ENCODE measurements at places on chromosomes 1 and 21.

DNA sequence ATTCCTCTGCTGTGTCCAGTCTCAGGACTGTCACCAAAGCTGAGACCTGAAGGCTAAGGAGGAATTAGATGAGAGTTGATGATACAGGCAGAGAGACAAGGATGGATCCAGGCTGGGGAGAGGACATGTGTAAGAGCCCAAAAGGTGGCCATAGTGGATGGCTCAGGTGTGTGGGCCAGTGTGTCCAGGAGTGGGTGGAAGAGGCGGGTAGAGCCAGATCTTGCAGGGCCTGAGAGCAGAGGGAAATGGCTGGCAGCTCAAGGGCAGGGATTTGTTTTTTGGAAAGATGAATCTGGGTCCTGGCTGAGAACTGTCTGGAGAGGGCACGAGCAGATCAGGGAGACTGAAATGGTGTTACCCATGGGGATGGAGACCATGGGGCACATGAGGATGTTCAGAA, 38.1 kb downstream of the AZIN2 start:
- no peak for DNase-seq

DNA sequence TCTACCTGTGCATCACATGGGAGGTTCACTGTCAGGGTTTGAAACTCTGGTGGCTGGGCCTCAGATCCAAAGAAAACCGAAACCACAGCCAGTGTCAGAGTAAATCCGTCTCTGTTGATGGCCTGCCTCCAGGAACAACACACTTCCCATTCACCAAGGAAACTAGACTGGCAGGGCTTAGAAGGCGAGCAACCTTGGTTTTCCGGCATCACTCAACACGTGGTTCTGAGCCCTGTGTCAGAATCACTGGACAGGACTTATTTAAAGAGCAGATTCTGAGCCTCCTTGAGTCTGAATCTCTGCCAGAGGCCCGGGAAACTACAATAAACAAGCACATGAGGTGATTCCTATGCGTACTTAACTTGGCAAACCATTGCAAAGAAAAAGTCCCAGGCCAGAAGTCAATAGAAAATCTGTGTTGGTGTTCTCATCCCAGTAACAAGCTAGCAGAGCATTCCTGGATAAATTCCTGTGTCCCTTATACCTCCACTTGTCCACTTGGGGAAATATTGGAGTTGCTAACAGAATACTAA, 70.0 kb downstream of the KCTD3 start:
- no peak for DNase-seq

DNA sequence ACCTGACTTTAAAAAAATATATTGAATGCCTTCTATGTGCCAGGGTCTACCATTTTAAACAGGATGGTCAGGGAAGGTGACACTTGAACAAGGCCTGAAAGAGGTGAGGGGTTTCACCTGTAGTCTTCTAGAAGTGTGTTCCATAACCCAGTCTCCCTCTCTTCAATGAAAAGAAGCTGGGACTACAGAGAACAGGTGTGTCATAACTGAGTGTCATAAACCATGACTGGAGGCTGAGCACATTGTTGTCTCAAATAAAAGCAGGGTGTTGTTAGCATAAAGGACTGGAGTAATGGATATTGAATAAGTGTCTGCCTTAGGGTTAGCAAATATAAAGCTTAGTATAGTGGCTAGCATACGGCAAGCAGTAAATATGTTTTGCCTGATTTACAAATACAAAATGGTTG, 65.4 kb downstream of the SYDE2 start:
- DNase-seq = no peak

DNA sequence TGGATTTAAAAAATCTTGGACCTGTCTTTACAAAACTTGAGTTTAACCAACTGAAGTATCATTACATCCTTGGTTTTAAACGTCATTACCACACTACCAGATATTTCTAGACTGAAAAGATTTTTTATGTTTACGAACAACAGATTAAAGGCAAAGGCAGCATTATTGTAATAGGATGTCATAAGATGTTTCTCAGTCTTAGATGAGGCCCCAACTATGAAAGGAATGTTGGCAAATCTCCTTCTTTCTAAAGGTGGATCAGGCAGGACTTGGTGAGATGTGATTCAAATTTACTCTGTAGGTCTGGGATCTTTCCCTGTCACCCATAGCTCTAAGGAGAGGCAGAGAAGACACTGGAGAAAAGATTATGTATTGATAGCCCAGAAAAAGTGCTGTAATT, 417.9 kb downstream of the PTBP2 start:
- DNase-seq = no peak

DNA sequence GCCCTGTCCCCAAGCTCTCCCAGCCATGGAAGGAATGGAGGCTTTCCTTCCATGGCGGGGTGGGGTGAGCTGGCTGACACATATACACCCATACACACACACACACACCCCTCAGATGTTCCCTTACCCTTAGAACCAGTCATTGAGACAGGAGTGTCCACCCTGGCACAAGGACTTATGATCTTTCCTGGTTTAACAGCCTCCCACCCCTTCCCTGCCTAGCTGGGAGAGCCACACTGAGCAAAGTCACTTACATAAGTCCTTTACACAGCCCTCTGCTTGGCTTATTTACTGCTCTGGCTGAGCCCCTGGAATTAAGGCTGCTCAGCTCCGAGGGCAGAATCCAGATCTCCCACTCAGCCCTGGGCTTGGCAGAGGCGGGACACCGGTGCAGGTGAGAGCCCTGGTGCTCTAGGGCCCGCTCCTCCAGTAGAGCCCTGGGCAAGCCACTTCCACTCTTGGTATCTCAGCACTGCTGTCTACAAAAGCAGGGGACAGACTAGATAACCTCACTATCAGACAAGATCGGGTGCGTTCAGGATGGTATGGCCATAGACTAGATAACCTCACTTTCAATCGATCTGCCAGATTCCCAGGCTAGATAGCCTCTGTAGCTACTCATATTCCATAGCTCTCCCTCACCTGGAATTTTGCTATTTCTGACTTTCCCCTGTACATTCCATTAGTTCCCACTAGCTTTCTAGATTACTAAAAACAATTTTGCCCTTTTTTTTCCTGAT, 16.7 kb downstream of the SLC6A9 start:
- no peak for DNase-seq

GRCh38 chr1:151085953-151086559, 15.5 kb downstream of the GABPB2 start:
- DNase-seq = no peak

DNA sequence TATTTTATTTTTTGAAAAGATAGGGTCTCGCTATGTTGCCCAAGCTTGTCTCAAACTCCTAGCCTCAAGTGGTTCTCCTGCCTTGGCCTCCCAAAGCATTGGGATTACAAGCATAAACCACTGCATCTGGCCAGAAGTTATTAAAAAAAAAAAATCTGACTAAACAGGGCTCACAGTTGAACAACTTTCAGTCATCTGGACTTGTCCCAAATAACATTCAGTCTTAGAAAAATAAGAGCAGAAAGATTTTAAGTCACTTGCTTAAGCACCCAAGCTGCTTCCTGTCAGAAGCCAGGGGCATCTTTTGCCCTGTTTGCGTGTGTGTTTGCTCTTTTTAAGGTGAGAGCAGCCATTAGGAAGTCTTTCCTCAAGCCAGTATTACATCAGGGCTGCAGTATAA, 286.8 kb downstream of the LMO4 start:
- DNase-seq = no peak

All from activated CD4-positive, alpha-beta T cell treated with anti-CD3 and anti-CD28 coated beads, Interleukin-10, Interleukin-2, amounts not matched to agents 100 ng/mL and 50 ng/mL, durations not matched to agents 16 hours and 8 hours (primary cell).